GM13976 (cell line): ENCODE measurements at places on chromosomes 1 and 21.

DNA sequence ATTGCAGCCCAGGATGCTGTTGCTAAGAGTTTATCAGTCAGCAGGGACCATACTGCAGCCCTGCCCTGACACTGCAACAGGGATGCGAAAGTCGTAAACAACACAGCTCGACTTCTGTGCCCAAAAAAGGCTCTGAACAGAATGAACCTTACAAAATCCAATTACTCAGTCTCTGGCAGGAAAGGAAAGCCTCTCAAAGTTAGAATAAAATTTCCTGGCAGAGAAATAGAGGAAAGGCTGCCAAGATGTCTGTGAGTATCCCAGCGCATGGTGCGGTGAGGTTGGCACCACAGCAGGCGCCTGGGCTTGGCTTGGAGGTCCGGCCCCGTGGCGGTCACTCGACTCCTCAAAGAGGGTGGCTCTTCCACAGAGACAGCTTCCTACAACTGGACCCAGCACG lies 185.8 kb downstream of the PCP4 start:
- DNase-seq: no peak

DNA sequence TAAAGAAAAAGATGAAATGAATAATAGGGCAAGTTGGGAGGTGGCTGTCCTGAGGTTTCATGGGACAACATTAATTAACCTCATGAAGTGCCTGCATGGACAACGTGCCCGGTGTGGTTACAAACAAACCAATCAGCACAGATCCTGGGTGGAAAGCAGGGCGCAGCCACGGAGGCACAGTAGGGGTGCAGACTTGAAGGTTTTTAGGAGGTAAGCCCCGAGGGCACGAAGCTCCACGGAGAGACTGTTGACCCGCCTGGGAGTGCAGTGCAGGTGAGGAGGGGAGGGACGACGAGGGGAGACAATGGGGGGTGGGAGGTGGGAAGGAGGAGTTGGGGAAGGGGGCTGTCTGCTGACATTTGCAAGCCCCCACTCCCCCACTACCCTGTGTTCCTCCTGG lies 2.3 kb upstream of the RIPK4 start:
- DNase-seq: no peak

GRCh38 chr1:182611787-182612186 lies 7.6 kb upstream of the RGS16 start:
- DNase-seq: no peak

- no peak for DNase-seq
These were observed 144.7 kb downstream of the CASZ1 start for GRCh38 chr1:10651793-10652192.

- no peak for DNase-seq
These were observed 183.3 kb downstream of the CRB1 start for GRCh38 chr1:197451381-197451780.

GRCh38 chr21:41653954-41654491 lies 112.8 kb downstream of the RIPK4 start:
- no peak for DNase-seq

DNA sequence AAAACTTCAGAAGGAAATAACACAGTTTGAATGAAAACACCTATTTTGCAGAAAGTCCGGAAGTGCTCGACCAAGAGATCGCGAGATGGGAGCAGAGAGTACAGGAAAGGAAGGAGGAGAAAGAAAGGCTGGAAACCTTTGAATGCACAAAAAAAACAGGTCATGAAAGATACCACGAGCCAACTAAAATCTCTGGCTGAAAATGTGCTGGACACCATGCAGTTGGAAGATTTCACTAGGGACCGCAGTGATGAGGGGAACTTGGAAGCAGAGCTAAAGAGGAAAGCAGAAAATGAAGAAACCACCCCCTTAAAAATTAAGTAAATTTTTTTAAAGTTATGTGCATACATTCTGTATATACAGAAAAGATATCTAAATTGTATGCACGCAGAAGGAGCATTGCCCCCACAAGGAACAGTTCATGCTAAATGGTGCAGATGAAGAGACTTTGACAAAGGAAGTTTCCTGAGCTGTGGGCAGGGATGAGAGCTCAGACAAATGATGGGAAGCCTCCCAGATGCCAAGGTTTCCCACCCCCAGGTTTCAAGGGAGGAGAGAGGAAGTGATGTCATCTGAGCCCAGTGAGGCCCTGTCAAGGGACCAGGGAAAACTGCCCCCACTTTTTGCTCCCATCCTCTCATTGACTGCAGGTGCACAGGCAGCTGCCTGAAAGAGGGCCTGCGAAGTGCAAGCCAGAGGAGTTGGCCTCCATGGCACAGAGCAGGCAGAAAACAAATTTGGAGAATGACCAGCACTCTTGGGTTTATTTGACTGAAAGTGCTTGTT lies 52.5 kb downstream of the ETS2 start:
- no peak for DNase-seq

GRCh38 chr1:31923901-31924535 lies 14.2 kb downstream of the PTP4A2 start:
- no peak for DNase-seq

- DNase-seq: no peak
These were observed 167.1 kb downstream of the ATP6V1G3 start for GRCh38 chr1:198373376-198373775.

GRCh38 chr1:205199090-205199930 lies 12.2 kb downstream of the DSTYK start:
- DNase-seq: peak; percentile 36

- DNase-seq: no peak
These were observed 618 bp downstream of the CLCC1 start for GRCh38 chr1:108962681-108963051.

GRCh38 chr1:194930132-194930531 lies 1678.1 kb downstream of the KCNT2 start:
- DNase-seq: no peak

DNA sequence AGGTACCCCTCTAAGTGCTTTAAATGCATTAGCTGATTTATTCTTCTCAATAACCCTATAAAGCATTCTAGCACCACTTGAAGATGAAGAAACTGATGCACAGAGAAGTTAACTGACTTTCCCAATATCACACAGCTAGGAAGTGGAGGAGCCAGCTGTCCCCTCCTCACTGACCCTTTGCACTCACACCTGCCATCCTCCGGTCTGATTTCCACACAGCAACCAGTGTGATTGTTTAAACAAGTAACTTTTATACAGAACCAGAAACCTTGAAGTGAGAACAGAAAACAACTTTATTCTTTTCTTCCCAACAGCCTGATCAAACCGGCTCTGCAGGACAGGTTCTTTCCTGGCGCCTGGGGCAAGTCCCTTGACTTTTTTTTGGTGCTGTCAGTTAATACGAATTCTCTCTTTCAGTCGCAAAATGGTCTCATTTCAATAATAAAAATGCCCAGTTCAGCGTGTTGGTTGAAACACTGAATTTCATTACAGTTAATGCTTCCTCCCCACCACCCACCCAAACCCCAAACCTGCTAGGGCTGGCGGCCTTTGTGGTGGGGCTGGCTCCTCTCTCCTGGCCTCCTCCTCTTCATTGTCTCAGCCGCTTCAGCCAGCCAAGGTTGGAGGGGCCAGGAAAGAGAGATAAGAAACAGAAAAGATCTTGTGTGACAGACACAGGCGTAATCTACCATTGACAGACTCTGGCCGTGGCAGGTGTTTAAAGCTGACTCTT lies 26.4 kb upstream of the EEIG2 start:
- peak; percentile 50 for DNase-seq

DNA sequence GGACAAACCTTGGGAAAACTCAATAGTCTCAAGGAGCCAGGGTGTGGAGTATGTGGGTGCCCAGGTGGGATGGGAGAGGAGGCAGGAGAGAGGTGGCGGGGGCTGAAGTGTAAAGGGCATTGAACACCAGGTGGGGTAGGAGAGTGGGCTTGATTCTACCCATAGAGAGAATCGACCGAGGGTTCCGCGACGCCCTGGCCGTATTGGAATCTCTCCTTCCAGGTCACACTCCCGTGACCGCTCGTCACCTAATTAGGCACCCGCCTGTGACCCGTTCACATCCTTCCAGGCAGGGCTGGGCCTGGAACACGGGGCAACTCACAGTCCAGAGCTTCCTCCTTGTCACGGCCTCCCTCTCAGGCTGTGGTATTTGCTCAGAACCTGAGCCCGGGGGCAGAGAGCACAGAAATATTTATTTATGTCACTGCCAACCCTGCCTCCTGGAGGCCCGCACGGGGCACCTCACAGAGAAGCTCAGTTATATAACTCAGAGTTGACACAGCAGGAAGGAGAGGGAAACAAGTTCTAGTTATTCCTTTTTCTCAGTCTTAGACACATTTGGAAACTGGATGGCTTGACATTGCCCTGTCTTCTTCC lies 12.0 kb downstream of the NCMAP start:
- no peak for DNase-seq

GRCh38 chr1:195831789-195832188 lies 776.5 kb downstream of the KCNT2 start:
- no peak for DNase-seq

DNA sequence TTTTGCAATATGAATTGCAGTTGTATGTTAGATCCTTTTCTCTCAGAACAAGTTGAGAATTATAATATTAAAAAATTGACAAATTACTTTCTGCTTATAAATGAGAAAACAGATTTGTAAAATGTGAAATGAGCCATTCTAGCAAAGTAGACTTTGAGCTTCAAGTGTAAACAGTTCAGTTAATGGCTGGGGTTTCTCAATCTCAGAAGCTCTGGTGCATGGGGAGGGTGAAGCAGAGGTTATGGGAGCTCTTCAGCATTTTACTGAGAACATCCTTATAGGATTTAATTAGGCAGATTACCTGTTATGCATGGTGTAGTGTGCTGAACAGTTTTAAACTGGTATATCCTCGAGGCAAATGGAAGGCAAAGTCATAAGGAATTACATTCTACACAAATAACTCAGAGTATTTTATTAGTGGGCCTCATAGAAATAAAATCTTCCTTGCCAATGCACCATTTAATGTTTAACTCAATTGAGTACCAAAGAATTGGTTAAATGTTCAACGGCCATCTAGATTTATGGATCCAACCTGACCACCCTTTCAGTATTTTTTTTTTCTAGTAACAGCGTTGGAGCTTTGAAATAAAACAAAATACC lies 1143.6 kb upstream of the ADGRL2 start:
- no peak for DNase-seq

GRCh38 chr21:33089395-33090119 lies 19.6 kb downstream of the OLIG1 start:
- no peak for DNase-seq

DNA sequence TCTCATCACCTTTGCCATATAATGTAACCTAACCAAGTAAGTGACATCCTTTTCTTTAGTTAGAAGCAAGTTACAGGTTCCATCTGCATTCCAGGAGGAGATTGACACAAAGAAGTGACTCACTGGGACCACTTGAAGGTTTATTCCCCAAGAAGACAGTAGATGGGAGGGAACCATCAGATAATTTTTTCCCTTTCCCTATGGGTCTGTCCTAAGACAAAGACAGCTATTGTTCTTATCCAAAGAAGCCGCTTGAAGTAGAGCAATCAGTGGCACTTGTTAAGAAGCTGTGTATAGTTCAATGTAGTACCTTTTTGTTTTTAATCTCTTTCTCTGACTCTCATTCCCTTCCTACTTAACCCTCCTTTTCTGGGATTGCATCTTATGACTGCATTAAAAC lies 139.9 kb upstream of the B3GALT2 start:
- DNase-seq: no peak

DNA sequence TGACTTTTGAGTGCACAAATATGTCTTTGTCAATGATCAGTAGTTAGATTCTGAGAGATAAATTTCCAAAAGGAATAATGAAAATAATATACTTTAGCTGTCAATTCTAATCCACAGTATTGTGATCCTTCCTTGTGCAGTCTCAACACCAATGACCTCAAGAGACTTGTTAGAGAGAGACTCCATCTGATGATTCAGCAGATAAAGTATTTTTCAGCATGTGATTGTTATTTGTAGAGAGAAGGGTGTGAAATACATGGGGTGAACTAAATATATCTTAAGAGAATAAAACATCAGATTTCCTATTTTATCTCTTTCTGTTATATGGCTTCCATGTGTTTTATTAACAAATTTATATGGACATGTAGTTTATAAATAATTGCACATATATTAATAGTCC lies 5.9 kb upstream of the ZNF124 start:
- DNase-seq: no peak

DNA sequence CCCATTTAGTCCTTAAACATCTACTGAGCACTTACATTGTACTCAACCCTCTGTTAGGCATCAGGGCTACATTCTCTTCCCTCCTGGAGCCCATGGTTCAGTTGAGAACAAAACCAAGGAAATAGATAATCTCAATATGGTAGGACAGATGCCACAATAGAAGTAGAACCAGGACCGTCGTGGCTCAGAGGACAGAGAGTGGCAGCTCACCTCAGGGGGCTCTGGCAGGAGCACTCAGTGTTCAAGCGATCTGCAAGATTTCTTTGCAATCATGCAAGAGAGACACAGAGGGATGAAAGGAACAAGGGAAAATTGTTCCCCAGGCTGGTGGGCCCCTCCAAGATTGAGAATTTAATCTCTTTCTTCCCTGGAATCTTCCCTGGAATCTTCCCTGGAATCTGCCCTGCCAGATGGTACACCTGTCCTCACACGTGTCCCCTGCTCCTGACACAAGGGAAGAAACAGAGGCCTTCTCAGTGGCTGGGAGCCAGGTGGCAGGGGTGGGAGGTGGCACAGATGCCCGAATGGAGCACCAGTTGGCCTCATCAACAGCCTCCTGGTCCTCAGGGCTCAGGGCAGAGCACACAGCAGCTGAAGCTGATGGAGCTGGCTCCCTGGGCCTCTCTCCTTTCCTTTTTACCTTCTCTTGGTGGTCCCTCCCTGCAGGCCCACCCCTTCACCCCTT lies 135.4 kb downstream of the PLXNA2 start:
- DNase-seq: no peak

GRCh38 chr1:239884796-239885195 lies 206.9 kb upstream of the FMN2 start:
- DNase-seq: no peak

GRCh38 chr1:81717230-81717629 lies 83.5 kb upstream of the ADGRL2 start:
- no peak for DNase-seq

DNA sequence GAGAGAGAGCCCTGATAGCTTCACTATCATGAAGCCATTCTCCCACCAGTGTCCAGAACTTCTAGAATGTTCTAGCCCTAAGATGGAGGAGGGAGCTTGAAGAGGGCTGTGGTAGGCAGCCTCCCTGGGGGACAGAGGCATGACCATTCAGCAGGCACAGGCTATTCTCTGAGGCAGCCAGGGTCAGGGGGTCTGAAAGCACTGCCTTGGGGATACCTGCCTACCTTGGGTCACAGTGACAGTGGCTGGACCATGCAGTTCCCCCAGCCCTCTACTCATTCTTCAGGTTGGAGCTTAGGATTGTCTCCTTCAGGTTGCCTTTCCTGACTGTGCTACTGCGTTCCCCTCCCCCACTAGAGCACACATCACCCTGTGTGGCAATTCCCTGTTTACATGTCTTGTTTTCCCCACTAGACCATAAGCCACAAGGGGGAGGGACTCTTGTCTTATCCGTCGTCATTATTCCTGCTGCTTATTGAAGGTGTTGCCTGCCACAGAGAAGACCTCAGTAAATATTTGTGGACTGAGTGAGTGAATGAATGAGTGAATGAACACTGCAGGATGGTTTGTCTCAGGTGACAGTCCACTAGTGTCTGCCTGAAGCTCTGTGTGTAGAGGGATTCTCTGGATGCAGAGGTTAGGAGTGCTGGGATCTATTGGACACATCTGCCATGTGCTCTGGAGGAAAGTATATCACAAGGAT lies 5.2 kb downstream of the ZDHHC18 start:
- DNase-seq: no peak
